SK-MEL-5 (cell line): ENCODE measurements at places on chromosomes 1 and 21.
A peak's percentile ranks its signal among the peaks of the same experiment; 100 is the strongest.

DNA sequence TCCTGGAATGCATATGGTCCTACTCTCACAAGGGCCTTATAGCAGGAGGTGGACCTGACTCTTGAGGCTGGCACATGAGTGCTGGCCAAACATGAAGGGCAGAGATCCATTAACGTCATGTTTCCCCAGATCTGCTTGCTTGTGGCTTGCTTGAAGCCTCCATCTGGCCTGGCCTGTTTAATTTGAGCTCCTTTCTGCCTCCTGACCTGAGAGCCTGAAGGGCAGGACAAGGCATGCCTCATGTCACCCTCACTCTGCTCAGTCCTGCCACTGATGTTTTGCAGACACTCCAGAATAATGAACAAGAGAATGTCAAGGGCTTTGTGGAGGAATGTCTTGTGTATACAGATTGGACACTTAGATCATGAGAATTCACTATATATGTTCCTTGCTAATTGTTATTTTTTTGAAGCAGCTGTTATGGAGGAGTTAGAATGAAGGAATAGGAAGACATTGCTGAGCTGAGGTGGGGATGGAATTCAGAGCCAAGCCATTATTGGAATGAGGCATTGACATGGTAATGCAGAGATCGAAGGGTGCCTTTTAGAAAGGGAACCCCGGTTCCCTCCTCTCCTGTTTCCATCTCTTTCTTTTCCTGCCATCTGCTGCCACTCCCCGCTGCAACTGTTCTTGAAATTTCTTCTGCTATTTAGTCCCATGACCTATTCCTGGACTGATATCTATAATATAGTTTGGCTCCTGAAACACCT lies 457.0 kb upstream of the PROX1 start:
- no peak for DNase-seq

DNA sequence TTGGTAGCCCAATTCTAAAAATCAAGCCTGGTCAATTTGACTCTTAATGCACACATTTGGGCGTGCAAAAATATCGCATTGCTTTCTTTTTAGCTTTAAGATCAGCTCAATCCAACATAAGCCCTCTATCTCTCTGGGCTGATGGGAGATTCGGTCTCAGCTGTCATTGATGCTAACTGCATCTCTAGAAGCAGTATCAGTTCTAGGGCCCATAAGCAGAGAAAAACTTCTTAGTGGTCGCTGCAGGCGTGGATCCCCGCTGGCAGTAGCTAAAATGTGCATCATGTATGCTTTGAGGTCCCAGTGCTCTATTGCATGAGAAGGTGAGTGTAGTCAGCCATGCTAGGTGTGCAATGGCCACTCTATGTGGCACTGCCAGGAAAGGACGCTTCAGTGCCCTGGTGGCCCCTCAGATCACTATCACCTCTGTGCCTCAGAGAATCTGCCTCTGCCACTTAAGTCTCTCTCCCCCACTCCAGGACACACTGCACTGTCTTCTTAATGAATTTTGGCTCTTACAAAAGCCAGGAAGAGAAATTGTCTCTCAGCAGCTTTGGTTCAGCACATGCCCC lies 79.7 kb upstream of the GADD45A start:
- DNase-seq, result no peak

DNA sequence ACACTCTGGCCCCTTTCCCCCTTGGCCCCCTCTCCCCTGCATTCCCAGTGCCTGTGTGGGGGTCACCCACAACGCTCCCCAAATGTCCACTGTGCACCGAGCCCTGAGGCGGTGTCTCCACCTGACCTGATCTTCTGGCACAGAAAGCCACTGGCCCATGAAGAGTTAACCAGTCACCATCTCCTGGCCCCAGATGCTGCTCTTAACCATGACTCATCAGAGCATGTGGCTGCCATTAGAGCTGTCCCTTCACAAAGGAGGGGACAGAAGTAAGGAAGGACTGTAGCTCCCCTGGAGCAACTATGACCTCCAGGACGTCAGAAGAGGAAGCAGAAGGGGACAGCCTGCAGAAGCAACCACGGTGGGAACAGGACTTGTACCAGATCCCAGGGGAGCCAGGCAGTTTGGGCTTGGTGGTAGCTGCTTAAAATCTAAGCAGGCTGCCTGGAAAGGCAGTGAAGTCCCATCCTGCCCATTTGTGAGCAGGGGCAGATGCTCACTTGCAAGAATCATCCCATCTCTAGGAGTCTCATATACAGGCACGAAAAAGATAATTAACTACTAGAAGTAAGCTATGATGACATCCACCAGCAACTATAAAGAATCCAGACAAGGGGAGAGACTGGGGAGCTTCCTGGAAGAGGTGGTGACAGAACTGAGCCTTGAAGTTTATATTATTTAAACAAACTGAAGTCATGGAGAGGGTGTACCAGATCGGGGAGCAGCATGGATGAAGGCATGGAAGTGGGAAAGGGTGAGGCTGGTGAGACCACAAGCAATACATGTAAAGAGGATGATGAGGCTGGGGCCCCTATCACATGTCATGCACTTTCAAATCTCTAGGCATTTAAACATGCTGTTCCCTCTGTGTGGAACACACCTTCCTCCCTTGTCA lies 1.1 kb upstream of the TTC39A start:
- peak; percentile 59 for DNase-seq

DNA sequence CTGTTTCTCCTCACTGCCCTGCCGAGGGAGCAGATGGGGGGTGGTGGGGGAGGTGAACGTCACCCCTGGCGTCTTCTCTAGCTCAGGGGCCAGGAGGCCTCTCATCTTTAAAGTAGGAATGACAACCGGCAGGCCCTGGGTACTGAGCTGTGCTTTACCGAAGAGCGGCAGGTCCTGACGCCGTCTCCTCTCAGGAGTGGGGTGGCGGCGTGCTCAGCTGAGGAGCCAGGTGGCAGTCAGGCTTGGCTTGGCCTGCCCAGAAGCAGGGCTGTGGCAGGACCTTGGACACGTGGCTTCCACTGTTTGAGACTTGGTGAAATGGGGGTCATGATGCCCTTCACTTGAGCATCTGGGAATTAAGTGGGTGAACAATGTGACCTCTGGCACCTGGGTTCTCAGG lies 3.1 kb downstream of the RER1 start:
- DNase-seq, result no peak

DNA sequence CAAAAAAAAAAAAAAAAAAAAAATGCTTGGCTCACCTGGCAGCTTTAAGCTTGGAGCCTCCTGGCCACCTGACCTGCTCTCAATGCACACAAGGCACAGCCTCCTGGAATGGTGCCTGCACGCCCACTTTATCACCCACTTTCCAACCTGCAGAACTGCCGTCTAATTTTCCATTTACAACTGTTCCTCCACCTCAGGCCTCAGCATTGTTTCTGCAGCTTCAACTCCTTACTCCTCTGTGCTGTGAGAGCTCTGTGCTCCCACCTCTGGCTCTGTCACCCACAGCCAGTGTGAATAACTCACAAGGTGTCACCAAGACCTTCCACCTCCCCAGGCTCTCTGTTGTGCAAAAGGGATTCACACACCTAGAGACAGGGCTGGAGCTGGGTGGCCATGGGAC lies 38.7 kb upstream of the GPR157 start:
- no peak for DNase-seq

DNA sequence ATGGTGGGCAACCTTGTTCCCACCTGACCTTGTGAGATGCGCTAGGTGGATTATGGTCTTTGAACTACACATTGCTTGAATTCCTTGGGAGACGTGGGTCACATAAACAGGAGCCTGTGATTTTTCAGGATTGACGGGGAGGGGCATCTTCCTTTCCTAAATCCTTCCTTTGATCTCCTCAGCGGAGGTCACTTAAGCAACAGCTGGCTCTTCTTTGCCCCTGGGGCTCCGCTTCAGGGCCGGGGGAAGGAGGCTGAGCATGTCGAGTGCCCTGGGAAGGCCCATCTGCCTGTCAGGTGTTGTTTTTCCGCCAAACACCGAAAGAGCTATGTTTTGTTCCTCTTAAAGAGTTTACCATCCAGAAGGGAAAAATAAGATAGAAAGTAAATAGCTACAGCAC lies 40.6 kb downstream of the KIF26B start:
- no peak for DNase-seq

- no peak for DNase-seq
Measured at GRCh38 chr1:108955881-108956280, 7.4 kb downstream of the CLCC1 start.

GRCh38 chr1:213333121-213333520 lies 282.1 kb downstream of the RPS6KC1 start:
- no peak for DNase-seq

- no peak for DNase-seq
Measured at GRCh38 chr1:5447503-5447960, 544.7 kb downstream of the NPHP4 start.

GRCh38 chr1:151193304-151193703 lies 3.3 kb upstream of the VPS72 start:
- DNase-seq, result no peak

DNA sequence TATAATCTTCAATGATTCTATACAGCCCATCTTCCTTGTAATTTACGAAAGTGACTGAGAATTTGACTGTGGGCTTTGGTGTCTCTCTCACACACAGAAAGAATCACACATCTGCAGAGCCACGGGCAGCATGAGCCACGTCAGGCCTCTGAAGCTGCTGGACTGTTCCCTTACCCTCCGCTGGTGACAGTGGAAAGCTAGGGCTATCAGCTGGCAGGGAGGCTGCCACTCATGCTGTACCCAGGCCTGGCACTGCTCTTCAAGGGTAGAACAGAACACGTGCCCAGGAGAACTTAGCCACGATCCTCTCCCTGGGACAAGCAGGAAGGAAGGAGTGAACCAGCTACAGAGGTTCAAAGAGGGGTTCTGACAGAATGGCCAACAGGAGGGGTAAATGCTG lies 90.7 kb downstream of the JAK1 start:
- no peak for DNase-seq

DNA sequence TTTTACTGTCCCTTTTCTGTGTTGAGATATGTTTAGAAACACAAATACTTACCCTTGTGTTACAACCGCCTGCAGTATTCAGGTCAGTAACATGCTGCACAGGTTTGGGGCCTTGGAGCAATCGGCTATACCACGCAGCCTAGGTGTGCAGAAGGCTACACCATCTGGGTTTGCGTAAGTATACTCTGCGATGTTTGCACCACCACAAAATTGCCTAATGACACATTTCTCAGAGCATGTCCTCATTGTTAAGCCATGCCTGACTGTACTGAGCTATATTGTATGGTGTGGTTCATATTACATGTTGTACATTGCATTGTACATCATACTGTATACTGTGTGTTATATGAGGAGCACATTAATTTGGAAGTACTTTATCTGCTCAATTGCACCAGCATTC lies 247.4 kb downstream of the RHOU start:
- DNase-seq, result no peak

DNA sequence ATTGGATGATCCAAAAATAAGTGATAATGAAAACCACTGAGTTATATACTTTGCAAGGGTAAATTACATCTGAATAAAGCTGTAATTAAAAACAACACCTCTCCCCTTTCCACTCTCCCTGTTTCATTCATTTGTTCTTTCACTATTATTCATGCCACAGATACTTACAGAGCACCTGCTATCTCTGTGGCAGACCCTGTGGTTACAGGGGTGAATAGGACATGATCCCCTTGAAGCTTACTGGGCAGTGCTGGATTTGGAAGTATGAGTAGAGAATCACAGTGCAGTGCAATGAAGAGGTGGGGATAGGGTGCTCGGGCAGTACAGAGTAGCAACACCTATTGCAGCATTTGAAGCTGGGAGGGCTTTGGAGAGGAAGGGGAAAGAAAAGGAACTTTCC lies 21.7 kb downstream of the ARV1 start:
- no peak for DNase-seq

- peak; percentile 85 for DNase-seq
Measured at GRCh38 chr1:45014321-45015028, 2.4 kb downstream of the UROD start.

GRCh38 chr1:38135625-38136414 lies 89.2 kb upstream of the POU3F1 start:
- no peak for DNase-seq
